Frontal cortex (tissue), 4 donors: ENCODE measurements at places on chromosomes 6 and 20. TPM values are rescaled to one million over a fixed set of nuclear protein-coding genes. Genes with fewer than 3 reads are reported as not detected.

The OR12D2 gene
- not detected for total RNA-seq

The IRF4 gene
- not detected for total RNA-seq

The MOXD1 gene
- total RNA-seq: 15.9 TPM

The PLCB4 gene
- 11.8 TPM for total RNA-seq

The UBE2J1 gene
- total RNA-seq: 64.0 TPM

The CRYBG1 gene
- under 0.01 TPM for total RNA-seq

The TREML4 gene
- total RNA-seq: not detected

The GHRH gene
- not detected for total RNA-seq

The GCNT2 gene
- total RNA-seq: 19.2 TPM

The RGS17 gene
- total RNA-seq: 112 TPM

The TCP11 gene
- 0.41 TPM for total RNA-seq

The MAFB gene
- 7.3 TPM for total RNA-seq

DNA sequence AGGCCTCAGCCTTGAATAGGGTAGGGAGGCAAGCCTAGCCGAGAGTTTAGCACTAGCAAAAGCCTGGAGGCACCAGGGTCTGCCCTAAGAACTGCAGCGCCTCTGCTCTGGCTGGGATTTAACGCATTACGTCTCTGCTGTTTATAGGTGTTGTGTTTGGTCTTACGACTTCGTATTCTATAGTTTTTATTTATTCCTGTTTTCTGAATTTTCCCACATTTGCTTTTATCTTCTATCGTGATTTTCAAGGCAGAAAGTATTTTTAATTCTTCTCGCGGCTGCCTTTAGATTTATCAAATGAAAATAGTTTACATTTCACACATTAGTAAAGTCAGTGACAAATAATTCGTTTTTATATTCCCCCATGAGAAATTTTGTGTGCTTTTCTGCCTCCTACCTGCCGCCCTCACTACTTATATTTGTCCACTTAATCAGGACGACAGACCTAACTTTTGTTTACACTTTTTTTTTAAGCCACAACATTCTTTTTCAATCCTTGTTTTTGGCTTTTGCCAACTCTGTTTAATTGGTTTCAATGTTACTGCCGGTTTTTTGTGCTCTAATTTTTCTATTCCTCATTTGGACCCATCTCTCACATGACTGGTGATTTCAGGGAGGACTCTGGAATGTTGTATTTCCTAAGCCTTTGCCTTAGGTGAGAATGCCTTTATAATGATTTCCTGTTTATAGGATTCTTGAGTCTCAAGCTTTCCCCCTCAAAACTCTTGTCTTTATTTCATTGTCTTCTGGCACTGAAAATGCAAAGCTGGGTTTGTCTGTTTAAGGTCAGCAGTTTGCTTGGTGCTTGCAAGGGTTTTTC lies 1.3 kb upstream of the LZTS3 start:
- DNase-seq: no peak

- DNase-seq: no peak
Observed at GRCh38 chr6:26064619-26065257, 22.5 kb upstream of the HFE start.

DNA sequence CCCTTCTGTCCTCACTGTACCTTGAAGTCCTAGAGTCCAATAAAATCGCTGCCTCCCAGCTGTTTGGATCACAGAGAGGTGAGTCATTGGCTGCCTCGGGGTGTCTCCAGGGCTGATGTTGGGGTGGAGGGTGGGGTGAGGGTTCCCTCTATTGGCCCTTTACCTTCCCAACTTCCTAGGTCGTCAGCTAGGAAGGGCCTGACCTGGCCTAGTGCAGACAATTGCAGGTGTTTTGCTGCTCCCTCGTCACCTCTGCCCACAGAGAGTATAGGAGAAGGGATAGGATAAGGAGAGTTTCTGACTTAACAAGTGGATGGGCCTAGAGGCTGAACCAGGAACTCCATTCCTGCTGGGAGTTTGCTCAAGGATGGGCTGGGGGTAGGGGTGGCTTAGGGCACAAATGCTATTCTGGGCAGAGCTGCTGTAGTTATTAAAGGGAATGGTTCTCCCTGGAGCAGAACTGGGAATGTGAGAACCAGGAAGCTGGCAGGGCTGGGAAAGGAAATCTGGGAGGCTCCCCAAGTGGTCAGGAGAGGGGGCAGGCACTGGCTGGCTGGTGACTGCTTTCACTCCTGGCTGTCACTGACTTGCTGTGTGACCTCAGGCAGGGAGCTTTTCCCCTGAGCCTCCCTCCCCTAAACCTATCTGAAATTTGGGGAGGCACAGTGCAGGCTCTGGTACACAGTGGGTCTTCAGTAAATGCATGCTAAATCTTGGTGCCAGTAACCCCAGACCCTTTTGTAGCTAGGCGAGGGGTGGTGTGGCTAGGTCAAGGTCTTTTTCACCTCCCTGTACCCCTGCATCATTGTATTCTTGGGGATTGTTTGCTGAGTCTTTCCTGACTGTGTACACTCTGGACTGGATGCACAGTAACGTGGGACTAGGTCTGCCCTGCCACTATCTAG lies 1.5 kb downstream of the TP53INP2 start:
- DNase-seq: no peak

DNA sequence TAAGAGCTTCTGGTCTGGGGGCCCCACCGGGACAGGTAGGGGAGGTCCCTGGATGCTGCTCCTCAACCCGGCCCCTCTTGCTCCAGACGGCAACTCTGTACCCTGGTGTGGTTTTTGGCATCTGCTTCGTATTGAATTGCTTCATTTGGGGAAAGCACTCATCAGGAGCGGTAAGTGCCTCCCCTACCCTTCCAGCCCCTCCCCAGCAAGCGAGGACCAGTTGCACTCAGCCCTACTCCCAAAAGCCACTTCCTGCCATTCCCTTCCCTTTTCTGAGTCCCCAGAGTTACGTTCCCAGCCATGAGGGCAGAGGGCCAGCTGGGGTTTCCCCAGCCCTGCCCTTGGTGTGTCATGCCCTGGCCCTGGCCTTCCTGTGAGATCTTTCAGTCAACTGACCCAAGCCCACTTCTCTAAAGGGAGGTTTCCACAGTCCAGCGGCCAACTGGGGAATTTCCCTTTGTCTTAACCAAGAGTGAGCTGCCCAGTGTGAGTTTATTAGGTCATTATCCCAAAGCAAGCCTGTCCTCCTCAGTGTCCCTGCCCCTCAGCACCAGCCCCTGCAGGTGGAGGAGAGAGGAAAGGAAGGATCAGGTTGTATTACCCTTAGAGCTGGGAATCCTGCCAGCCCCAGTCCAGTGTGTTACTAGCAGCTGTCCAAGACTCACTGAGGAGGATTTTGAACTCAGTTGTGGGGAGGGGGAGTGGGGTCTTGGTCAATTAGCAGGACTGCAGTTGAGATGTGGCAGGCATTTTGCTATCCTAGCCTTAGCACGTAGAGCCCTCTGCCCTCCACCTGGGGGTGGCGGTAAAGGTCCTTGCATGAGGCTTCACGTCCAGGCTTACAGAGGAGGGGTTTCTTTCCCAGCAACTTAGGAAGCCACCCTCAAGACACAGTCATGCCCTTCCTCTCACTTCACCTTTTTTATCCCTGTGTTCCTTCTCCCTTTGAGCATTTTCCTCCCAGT lies 45.8 kb downstream of the TM9SF4 start:
- peak; percentile 22 for DNase-seq

DNA sequence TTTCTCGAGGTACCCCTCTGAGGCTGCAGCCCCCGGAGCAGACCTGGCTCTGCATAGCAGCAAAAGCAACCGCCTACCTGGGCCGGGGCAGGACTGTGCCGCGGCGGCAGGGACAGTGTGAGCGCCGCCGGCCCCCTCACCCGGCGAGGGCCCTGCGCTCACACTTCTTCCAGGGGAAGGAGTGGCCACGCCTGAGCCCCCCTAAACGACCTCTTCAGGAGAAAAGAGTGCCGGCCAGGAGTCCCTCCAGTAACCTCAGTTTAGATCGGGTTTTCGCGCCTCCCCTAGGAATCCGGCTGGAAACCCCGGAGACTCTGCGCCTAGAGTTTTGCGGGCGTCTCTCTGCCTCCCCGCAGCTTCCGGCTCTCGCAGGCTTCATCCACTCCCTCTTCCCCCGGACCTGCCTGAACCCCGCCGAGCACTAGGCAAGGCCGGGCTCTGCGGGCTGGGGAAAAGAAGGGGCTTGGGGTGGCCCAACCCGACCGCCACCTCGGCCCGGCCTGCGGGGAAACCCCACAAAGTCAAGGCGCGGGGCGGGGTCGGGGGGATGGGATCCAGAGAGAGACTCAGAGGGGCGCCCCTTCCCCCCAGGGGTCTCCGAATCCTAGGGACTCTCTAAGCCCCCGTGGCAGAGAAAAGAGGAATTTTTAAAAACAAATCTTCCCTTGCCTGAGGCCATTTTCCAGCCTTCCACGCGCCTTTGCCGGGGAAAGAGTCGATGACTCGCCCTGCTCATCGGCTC lies 558 bp downstream of the LINC00237 start:
- DNase-seq: no peak

DNA sequence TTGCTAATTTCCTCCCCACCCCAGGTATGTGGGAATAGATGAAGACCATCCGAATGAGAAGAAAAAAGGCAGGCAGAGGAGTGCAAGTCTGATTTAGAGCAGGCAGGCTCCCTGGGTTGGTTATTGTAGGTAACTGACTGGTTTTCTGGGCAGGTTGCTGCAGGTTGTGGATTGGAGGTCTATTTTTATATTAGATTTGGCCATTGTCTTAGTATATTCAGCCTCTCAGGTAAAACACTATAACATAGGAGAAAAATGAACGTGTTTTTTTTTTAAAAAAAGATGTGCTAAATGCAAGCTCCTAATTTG lies 492 bp upstream of the TBC1D7 start:
- DNase-seq: no peak

DNA sequence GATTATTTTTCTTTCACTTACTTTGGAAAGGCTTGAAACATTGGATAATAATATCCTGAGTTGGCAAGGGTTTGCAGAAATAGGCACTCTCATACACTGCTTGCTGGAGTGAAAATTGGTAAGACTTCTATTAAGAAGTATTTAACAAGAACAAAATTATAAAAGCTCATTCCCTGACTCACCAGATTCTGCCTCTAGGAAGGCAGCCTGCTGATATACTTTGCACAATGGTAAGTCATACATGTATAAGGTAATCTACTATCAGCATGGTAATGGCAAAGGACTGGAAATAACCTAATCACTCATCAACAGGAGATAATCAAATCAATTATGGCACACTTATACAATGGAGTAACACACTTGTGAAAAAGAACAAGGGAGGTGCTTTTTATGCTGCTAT lies 85.8 kb downstream of the PLCG1 start:
- DNase-seq: no peak

DNA sequence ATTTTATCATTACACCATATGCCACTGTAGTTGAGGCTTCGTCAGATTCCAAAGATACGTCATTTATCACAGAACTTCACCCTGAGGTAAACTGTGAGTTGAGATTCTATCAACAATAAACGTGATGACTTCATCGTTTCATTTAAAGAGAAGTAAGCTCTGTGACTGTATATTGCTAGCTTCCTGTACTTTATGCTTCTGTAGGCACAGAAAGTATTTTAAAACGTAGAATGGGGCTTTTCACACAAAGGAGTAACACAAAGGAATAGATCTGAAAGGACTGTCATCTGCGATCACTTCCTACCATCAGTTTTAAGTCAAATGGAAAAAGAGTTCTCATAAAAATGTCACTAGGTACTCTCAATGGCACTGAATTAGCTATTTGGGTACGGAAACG lies 234.4 kb upstream of the MCHR2 start:
- no peak for DNase-seq

DNA sequence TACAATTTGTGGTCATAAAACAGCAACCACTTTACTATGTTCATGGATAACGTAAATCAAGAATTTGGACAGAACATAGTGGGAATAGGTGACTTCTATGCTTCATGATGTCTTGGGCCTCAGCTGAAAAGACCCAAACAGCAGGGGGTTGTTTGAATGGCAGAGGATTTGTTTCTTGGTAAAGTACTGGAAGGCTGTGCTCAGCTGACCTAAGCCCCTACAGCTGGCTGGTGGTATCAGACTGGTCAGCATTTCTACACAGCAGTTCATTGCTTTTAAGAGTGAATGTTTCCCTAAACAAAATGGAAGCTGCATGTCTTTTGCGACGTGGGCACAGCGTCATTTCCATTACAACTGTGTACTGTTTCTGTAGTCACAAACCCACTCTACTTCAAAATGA lies 148.5 kb upstream of the DEFB112 start:
- DNase-seq: no peak
